GM12892 (cell line): ENCODE measurements at places on chromosomes 1 and 21.
A peak's percentile ranks its signal among the peaks of the same experiment; 100 is the strongest.

DNA sequence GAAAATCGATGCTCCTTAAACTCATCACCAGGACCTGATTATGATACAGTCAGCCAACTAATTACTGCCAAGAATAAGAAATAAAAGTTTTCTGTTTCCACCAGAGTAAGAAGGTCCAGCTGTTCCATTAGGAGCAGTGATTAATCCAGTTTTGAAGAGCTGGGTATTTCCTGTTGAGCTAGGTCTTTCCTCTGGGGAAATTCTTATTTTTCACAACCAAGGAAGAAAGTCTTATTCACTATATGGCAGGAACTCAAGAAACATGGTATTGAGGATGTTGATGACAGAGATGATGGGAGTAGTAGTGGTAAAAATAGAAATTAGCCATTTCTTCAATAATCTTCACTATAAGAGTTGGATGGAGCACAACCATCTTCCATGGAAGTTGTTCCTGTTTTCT is 374.6 kb upstream of the RUNX1 start:
- DNase-seq: no peak

DNA sequence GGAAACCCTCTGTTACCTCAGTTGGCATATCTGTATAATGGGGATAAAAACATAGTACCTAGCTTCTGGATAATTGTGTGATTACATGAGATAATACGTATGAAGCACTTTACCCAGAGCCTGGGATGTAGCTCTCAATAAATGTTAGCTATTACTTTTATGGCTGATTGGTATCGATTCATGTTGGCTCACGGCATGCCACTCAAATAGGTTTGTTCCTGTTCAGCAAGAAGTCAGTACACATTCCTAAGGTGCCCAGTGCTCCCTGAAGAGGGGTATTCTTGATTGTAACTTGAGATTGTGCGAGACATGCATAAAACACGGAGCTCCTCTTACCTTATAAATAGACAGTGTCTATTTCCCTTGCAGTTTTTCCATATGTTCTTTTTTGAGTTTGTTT is 78.5 kb upstream of the GALNT2 start:
- DNase-seq: no peak

DNA sequence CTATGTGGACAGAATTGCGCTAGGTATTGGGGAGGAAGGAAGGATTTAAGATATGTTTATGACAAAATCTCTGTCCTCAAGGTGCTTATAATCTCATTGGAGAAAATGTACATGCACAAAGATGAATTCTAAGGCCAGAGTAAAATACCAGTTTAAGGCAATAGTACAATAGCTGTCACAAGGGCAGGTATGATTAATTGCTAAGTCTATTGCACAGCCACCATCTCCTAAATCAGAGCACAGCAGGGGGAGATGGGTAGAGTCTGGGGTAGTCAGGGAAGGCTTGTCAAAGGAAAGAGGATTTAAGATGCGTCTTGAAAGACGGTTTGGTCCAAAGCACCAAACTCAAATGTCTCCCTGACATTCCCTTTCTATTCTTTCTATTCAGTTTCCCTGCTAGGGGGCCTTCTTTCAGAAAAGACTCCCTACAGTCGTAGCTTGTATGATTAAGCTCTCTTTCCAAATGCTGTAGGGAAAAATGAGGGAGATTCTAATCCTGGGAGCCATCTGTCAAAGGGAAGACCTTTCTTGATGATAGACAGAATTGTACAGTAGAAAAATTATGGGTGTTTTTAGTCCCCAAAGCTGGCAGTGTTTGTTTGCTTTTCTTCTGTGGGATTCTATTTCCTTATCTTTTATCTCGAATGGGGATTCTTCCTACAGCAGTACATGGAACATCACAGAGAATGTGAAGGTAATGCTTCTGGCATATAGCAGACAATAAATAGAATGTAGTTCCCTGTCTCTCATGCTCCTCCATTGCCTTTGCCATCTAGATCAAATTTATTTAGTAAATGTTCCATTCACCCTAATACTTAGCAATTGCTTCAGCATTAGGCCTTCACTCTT is 107.6 kb upstream of the NFIA start:
- no peak for DNase-seq

DNA sequence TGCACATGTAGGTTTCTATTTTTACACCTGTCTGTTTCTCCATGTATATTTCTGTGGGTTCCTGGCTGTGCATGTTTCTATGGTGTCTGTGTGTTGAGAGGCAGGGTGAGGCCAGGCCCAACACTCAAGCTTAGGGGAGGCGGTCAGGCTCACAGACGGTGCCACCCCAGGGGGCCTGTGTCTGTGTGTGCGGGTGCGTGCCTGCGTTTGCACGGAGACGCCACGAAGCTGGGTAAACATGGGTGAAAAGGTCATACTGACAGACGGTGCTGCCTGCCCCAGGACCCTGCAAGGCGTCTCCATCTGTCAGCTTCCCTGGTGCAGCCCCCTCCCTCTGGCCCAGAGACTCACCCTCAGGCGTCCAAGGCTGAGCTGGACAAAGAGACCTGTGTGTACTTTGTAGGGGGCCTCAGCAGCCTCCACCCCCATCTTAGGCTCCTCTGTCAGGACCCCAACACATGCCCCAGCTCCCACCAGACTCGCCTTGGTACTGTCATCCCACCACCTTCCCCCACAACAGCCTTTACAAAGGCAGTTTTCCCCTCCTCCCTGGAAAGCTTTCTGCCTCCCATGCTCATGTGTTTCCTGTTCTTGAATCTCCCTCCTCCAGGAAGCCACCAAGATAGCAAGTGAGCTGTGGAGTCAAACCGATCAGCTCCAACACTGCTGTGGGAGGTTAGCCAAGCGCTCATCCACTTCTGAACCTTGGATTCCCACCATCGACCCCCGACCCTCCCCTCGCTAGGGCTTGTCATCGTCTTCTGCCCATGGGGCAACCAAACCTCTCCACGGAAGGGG is 34.1 kb downstream of the PTPRF start:
- no peak for DNase-seq

- DNase-seq: no peak
These were observed 514.4 kb upstream of the B3GALT2 start for GRCh38 chr1:193700710-193701355.

DNA sequence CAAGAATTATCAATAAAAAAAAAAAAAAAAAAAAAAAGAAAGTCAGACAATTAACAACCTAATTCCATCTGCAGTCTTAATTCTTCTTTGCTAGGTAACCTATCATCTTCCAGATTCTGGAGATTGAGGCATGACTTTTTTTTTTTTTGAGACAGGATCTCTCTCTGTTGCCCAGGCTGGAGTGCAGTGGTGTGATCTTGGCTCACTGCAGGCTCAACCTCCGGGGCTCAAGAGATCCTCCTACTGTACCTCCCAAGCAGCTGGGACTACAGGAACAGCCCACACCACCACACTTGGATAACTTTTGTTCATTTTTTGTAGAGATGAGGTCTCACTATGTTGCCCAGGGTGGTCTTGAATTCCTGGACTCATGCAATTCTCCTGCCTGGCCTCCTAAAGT is 4.6 kb upstream of the RAD54L start:
- no peak for DNase-seq

GRCh38 chr21:32599526-32599925 is 12.7 kb downstream of the CFAP298 start:
- DNase-seq: no peak

GRCh38 chr1:88472714-88473113 is 211.4 kb upstream of the PKN2 start:
- DNase-seq: no peak

GRCh38 chr1:218164111-218164929 is 120.8 kb upstream of the RRP15 start:
- DNase-seq: peak; percentile 4

GRCh38 chr1:183841550-183841949 is 36.6 kb downstream of the RGL1 start:
- DNase-seq: no peak

DNA sequence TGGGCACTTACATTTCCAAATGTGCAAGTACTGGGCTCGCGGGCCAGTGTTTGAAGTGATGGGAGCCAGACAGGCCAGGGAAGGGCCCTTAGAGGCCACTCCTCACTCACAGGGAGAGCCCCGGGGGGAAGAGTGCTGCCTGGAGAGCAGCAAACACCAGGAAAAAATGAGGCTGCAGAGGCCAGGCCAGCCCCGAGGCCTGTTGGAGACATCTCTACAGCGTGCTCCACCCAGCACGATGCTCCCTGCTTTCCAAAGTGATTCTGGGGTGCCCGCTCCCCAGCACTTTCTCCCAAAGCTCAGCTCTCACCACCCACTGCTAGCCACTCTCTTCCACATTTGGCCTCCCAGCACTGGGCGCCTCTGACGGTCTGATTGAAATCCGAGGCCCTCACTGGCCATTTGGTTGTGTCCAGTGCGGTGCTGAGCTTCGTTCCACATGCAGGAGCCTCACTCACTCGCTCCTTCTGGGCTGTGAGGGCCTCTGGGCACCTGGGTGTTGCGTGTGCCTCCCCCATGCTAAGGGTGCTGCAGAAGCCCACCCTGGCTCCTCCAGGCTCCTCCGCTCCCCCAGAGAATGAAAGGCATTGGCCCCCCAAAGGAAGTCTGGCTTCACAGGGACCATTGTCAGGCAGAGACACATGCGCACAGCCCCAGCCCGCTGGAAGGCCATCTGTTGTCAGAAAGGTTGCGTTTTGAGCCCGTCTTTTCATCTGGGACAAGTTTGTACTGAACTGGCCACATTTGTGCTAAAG is 385.4 kb upstream of the VAMP3 start:
- no peak for DNase-seq
